ENCODE measurements at places on chromosomes 6 and 20. TPM values are rescaled to one million over a fixed set of nuclear protein-coding genes. Genes with fewer than 3 reads are reported as not detected.

CD93 gene
- 0.08 TPM for total RNA-seq

DYNLT2 gene
- 2.0 TPM for total RNA-seq

SPDEF gene
- total RNA-seq, result not detected

GSTA2 gene
- total RNA-seq, result not detected

OTOR gene
- not detected for total RNA-seq

RAB44 gene
- not detected for total RNA-seq

HTR1B gene
- total RNA-seq, result not detected

DNA sequence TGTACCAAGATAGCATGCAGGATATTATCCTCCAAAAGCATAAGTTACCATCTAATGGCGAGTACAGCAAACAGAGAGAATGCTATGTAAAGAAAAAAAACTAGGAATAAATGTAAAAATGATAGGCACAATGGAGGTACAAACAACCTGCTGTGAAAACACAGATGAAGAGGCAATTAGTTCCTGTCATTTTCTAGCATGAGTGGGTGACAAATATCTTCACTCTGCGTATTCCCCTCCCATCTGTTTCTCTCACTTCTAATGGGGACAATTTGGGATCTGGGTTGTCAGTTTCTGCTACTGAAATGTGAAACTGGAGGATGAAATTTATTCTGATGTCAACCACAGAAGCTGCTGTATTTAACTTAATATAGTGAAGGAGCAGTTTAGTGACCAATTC is 11.7 kb upstream of the PTPRK start:
- H3K4me1 ChIP-seq, result peaks cover 6% of the 10 kb centered on the region
- no peaks in the 10 kb centered on the region for H3K36me3 ChIP-seq

- no peaks in the 10 kb centered on the region for H3K4me1 ChIP-seq
- H3K4me3 ChIP-seq, result no peak overlapping the region
- no peaks in the 10 kb centered on the region for H3K36me3 ChIP-seq
- H3K27ac ChIP-seq, result no peak overlapping the region
- no peaks in the 10 kb centered on the region for H3K27me3 ChIP-seq
- no peak for DNase-seq
Measured at GRCh38 chr6:67133973-67134372, 1426.9 kb upstream of the EYS start.

DNA sequence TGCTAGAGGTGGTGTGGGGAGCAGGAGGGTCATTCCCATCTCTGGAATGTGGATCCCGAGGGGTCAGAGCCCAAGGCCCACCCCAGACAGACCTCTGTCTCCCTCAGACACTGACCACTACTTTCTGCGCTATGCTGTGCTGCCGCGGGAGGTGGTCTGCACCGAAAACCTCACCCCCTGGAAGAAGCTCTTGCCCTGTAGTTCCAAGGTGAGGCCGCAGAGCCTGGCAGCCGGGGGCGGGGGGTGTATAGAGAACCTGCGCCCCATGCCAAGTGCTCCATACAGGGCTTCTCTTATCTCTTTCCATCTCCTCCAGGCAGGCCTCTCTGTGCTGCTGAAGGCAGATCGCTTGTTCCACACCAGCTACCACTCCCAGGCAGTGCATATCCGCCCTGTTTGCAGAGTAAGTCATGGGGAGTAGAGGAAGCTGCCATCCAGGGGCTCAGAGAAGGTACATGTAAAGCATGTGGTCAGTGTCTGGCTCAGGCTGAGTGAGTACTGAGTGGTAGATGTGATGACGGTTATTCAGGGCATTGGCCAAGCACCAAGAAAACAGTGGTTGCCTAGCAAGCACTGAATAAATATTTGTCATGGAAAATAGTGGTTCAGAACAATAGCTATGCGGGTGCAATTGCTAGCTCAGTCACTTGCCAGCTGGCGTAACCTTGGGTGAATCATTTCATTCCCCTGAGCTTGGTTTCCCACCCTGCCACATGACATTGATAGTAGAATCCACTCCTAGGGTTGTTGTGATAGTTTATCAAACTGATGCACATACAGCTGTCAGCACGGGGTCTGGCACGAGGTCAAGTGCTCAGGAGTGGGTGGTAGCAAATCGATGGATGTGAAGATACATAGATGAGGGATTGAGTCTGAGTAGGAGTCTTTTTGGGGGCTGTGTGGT is 3.5 kb downstream of the PIGT start:
- H3K4me3 ChIP-seq, result no peak overlapping the region
- no peak for DNase-seq
- no peaks in the 10 kb centered on the region for H3K27me3 ChIP-seq
- peaks cover 21% of the 10 kb centered on the region for H3K36me3 ChIP-seq
- H3K4me1 ChIP-seq, result peaks cover 28% of the 10 kb centered on the region
- peak overlapping the region; percentile 86 for H3K27ac ChIP-seq

DNA sequence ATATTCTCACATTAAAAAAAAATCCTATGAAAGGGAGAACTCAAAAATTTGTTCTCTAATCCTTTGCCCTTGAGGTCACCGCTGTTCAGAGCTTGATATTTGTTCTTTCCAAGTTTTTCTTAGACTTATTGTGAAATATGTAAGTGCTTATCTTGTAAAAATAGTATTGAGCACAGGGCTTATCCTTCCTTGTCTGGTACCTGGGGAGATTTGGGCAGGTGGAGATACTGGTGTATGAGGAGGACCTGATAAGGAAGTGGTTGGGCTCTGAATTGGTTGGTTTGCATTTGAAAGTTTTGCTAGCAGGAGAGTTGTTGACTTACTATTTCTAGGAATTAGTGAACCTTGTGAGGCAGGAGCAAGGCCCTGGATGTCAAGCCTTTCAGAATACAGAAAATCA is 28.9 kb upstream of the ANKEF1 start:
- no peak overlapping the region for H3K4me3 ChIP-seq
- H3K27ac ChIP-seq, result no peak overlapping the region
- H3K36me3 ChIP-seq, result no peaks in the 10 kb centered on the region
- no peaks in the 10 kb centered on the region for H3K4me1 ChIP-seq
- no peak for DNase-seq

GRCh38 chr6:137488150-137489045 is 5.8 kb downstream of the OLIG3 start:
- H3K27me3 ChIP-seq, result peaks cover 94% of the 10 kb centered on the region
- H3K4me1 ChIP-seq, result peaks cover 37% of the 10 kb centered on the region
- H3K27ac ChIP-seq, result no peak overlapping the region
- H3K4me3 ChIP-seq, result peak overlapping the region; percentile 54

- no peak overlapping the region for H3K27ac ChIP-seq
- H3K36me3 ChIP-seq, result no peaks in the 10 kb centered on the region
- no peak overlapping the region for H3K4me3 ChIP-seq
- H3K4me1 ChIP-seq, result no peaks in the 10 kb centered on the region
Measured at GRCh38 chr6:23371132-23371915, 754.7 kb upstream of the NRSN1 start.

DNA sequence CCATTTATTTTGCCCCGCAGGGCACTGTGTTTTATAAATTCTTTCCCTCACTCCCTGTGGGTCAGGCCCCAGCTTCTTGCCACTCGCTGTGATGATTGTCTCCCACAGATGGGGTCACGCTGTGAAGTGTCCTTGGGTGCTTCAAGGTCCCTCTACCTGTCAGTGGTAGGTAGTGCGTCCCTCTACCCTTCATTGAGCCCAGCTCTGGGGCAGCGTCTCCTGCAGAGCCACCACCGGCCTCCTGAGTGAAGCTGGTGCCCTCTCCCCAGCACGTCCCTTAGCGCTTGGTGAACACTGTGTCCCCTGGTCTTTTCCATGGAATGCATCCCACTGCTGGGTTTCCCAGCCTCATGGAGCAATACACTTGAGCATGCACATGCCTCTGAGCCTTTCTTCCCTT is 108.2 kb downstream of the NRN1 start:
- no peaks in the 10 kb centered on the region for H3K36me3 ChIP-seq
- no peak overlapping the region for H3K4me3 ChIP-seq
- H3K27ac ChIP-seq, result peak overlapping the region; percentile 51
- H3K4me1 ChIP-seq, result peaks cover 5% of the 10 kb centered on the region

DNA sequence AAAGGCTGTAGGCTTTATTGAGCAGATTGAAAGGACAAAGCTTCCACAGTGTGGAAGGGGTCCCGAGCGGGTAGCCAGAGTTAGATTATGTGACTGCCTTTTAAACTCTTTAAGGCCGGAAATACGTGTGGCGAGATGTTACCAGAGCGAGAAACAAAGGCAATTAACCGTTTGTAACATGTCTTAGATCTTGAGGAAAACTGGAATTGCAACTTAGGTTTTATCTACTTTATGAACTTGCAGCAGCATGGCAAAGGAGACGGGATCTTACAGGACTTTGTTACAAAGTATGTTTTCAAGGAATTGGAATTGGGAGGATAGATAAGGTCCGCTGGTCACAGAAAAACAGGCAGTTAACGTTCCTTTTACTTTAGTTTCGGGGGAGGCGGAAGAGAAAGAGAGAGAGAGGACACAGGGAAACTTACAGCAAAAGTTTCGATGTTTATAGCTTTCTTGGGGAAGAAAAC is 594.7 kb upstream of the ADGRB3 start:
- H3K27me3 ChIP-seq, result no peaks in the 10 kb centered on the region
- H3K4me3 ChIP-seq, result no peak overlapping the region
- DNase-seq, result no peak
- no peak overlapping the region for H3K27ac ChIP-seq
- H3K36me3 ChIP-seq, result no peaks in the 10 kb centered on the region

GRCh38 chr6:14983599-14984518 is 262.0 kb upstream of the JARID2 start:
- DNase-seq, result no peak
- H3K4me1 ChIP-seq, result no peaks in the 10 kb centered on the region
- H3K27ac ChIP-seq, result no peak overlapping the region
- H3K36me3 ChIP-seq, result no peaks in the 10 kb centered on the region
- no peaks in the 10 kb centered on the region for H3K27me3 ChIP-seq

Measured in activated naive CD8-positive, alpha-beta T cell treated with anti-CD3 and anti-CD28 coated beads for 36 hours (primary cell).